ENCODE measurements at places on chromosomes 13 and 19. TPM values are rescaled to one million over a fixed set of nuclear protein-coding genes. Genes with fewer than 3 reads are reported as not detected.
A peak's percentile ranks its signal among the peaks of the same experiment; 100 is the strongest.

CNFN gene
- polyA plus RNA-seq: 2.2 TPM

DNA sequence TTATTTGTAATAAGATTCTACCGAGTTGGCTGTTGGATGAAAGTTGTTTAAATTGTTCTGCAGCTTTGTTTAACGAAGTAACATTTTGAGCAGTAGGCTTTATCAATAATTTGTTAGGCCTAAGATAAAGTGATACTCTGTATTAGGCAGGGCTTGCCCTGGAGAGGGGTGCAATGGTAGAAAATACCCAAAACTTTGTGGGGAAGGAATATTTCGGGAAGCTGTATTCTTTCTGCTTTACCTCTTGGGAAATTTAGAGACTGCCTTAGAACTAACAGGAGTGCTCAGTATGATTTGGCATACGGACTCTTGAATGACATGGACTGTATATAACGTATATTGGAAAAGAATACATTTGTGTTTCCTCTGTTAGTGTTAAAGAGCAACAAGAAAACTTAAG is 2.5 kb downstream of the PDS5B start:
- H3K27ac ChIP-seq: peak overlapping the region; percentile 46
- no peaks in the 10 kb centered on the region for H3K36me3 ChIP-seq
- no peak for DNase-seq
- H3K4me3 ChIP-seq: no peak overlapping the region

- DNase-seq: no peak
- no peaks in the 10 kb centered on the region for H3K27me3 ChIP-seq
- no peaks in the 10 kb centered on the region for H3K36me3 ChIP-seq
- no peak overlapping the region for H3K4me3 ChIP-seq
- peaks cover 7% of the 10 kb centered on the region for H3K4me1 ChIP-seq
Observed at GRCh38 chr13:32310134-32310706, 4.9 kb downstream of the ZAR1L start.

- no peaks in the 10 kb centered on the region for H3K27me3 ChIP-seq
- H3K4me3 ChIP-seq: no peak overlapping the region
Observed at GRCh38 chr19:41706741-41707501, 1.5 kb upstream of the CEACAM5 start.

DNA sequence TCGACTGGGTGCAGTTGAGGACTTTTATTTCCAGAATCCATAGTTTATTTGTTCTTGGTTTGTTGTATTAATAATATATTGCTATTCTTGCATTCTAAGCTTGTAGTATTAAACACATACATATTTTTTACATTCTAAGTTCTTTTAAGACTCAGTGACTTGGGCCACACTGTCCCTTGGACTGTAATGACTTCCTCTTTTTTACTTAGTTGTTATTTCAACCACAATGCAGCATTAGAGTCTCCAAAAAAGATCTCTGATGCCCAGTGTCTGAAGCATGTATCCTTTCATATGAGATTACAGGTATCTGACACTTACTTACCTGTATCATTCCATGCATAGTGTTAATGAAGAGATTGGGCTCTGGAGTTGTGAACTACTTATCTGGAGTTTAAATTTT is 864.9 kb upstream of the PCDH20 start:
- H3K36me3 ChIP-seq: no peaks in the 10 kb centered on the region
- H3K27me3 ChIP-seq: no peaks in the 10 kb centered on the region
- H3K4me1 ChIP-seq: no peaks in the 10 kb centered on the region
- H3K4me3 ChIP-seq: no peak overlapping the region
- DNase-seq: no peak

THSD8 gene
- polyA plus RNA-seq: 27.9 TPM

IGFL3 gene
- polyA plus RNA-seq: not detected

- H3K36me3 ChIP-seq: no peaks in the 10 kb centered on the region
- DNase-seq: no peak
- no peak overlapping the region for H3K27ac ChIP-seq
- no peaks in the 10 kb centered on the region for H3K4me1 ChIP-seq
- no peaks in the 10 kb centered on the region for H3K27me3 ChIP-seq
- no peak overlapping the region for H3K4me3 ChIP-seq
Observed at GRCh38 chr13:73421310-73421912, 362.6 kb downstream of the KLF5 start.

- H3K36me3 ChIP-seq: no peaks in the 10 kb centered on the region
- H3K4me1 ChIP-seq: no peaks in the 10 kb centered on the region
- DNase-seq: no peak
- H3K27ac ChIP-seq: no peak overlapping the region
Observed at GRCh38 chr19:30371161-30371836, 885 bp upstream of the ZNF536 start.

- no peaks in the 10 kb centered on the region for H3K36me3 ChIP-seq
- peak overlapping the region; percentile 70 for H3K4me3 ChIP-seq
- H3K4me1 ChIP-seq: no peaks in the 10 kb centered on the region
- H3K27ac ChIP-seq: peak overlapping the region; percentile 36
Observed at GRCh38 chr13:43785650-43786471, 911 bp downstream of the ENOX1 start.

LGALS4 gene
- polyA plus RNA-seq: 1.6 TPM

DNA sequence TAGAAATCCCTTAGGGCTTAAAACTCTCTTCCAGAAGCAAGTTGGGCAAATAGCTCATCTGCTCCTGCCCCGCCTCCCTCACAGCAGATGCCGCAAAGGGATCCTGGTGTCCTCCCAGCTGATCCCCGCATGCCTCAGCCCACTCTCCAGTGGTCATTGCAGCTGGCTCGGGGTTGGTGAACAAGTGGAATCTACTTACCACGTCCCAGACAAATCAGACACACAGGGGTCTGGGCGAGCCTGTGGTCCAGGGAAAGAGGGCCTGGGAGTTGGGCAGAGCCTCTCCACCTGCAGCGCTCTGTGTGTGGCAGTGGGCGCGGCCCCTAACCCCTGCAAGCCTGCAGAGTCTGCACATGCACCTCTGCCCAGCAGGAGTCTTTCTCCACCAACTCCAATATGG is 10.8 kb upstream of the C19orf33 start:
- H3K4me1 ChIP-seq: no peaks in the 10 kb centered on the region
- DNase-seq: no peak
- no peaks in the 10 kb centered on the region for H3K36me3 ChIP-seq
- H3K27me3 ChIP-seq: no peaks in the 10 kb centered on the region

AMER2 gene
- 2.3 TPM for polyA plus RNA-seq

- H3K36me3 ChIP-seq: no peaks in the 10 kb centered on the region
- DNase-seq: no peak
- H3K27me3 ChIP-seq: no peaks in the 10 kb centered on the region
- no peak overlapping the region for H3K4me3 ChIP-seq
- H3K4me1 ChIP-seq: no peaks in the 10 kb centered on the region
- no peak overlapping the region for H3K27ac ChIP-seq
Observed at GRCh38 chr19:46617601-46618000, 7.3 kb downstream of the PTGIR start.

- no peak overlapping the region for H3K27ac ChIP-seq
- no peak for DNase-seq
- no peaks in the 10 kb centered on the region for H3K27me3 ChIP-seq
- H3K4me3 ChIP-seq: peak overlapping the region; percentile 45
- H3K4me1 ChIP-seq: peaks cover 17% of the 10 kb centered on the region
Observed at GRCh38 chr19:48443731-48444128, 2.1 kb upstream of the GRWD1 start.

PEX11G gene
- 26.0 TPM for polyA plus RNA-seq

Measured in testis (tissue), 5 donors.